T1000 (cell line): ENCODE measurements at places on chromosomes 1 and 21.

DNA sequence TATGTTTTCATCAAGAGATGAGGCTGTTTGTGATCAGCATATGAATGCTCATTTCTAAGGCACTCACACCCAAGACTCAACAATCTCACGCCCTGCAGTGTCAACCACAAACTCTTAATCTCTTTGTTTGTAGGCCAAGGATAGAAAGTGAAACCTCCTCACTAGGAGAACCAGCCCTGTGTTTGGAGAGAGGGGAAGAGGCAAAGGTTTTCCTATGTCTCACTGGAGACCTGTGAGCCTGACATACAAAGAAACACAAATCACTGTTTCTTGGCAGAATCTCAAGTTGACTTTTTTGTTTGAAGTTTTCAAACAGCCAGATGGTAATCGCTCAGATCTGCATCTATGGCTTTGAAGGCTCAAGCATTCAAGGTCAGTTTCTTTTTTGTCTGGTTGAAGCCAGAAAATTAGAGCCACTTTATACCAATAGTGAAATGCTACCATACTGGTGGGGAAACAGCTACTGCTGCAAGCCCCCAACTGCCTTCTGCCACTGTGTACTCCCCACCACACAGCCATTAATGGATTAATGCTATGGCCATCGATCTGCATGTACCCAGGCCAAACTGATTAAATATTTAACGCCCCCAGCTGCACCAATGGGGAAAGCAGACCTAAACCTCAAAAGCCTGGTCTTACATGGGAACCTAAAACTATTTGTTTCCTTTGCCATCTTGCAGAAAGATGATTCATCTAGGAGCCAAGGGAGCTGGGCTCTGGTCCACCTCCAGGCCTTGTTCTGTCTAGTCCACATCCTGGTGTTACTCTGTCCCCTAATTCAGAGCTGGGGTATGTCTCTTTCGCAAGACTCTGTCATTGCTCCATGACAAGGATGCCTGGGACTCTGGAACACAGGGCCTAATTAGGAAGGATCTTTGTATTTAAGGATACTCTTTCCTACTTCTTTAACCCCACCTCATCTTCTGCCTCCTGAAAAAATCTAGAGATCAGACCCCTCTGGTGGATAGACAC lies 16.3 kb downstream of the PDZK1 start:
- DNase-seq, result no peak

- no peak for DNase-seq
Measured at GRCh38 chr1:32341971-32342370, 5.9 kb upstream of the MARCKSL1 start.

DNA sequence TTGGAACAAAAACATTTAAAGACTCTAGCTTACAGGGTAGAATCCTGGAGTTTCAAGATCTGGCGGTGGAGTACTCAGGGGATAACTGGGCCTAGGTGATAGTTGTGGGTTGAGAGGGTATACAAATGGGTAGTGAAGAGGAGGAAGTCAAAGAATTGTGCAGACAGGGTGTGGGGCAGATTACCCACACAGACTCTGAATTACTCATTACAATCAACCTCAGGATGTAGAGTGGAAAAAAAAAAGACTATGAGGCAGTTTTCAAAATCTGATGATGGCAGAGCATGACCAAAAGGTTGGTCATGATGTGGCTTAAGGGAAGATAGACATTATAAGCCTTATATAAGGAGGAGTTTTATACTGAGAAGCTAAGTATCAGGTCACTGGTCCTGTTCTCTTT lies 44.1 kb upstream of the GLIS1 start:
- no peak for DNase-seq

GRCh38 chr1:61358770-61359455 lies 276.6 kb downstream of the NFIA start:
- no peak for DNase-seq

- no peak for DNase-seq
Measured at GRCh38 chr1:28282426-28283407, 23.4 kb downstream of the SESN2 start.

GRCh38 chr1:1268284-1268682 lies 5.4 kb downstream of the UBE2J2 start:
- no peak for DNase-seq

DNA sequence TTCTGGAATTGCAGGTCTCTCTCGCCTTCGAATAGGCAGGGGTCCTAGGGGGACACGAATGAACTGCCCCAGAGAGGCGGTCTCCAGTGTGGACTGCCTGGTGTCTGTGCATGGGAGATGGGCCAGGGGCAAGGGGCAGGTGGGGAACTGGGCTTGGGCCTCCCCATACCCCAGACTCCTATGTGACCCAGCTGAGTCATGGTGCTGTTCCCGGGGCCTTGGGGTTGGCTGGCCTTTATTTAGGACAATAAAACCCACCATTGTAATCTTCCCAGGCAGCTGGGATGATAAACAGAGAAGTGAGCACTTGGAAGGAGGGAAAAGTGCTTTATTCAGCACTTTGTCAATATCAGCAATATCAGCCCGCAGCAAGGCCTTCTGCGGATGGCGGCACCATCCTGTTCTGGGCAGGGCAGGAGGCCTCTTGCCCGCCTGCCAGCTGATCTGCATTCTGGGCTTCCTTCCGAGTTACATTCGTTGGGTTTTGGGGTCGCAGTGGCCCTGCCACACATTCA lies 209.0 kb upstream of the TMEM51 start:
- DNase-seq, result no peak

DNA sequence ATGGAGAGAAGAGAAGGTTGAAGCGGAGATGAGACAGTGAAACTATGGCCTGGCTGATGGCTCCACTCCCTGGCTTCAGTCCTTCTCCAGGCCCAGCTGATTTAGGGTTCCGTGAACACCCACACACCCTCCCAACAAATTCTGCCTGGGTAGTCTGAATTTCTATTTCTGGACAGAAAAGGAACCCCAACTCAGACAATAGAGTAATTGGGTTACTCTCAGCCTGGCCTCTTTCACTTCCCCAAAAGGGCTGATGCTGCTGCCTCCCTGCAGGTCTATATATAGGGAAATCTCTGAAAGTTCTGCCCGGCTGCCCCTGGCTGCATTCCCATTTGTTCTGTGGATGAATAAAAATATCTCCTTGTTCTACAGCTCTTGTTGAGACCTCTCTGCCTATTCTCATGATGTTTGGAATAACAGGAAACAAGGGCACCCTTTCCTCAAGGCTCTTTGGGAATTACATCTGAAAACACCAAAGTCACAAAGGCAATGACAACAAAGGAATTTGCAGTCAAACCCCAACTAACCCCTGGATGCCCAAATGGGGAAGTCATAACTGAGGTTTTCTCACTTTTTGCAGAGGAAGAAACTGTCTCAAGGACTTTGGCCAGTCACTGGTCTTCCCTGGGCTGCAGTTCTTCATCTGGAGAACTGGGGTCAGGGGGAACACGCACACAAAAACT lies 11.4 kb upstream of the ZSCAN20 start:
- DNase-seq, result no peak

- DNase-seq, result no peak
Measured at GRCh38 chr1:26330276-26330675, 12.5 kb downstream of the CD52 start.

DNA sequence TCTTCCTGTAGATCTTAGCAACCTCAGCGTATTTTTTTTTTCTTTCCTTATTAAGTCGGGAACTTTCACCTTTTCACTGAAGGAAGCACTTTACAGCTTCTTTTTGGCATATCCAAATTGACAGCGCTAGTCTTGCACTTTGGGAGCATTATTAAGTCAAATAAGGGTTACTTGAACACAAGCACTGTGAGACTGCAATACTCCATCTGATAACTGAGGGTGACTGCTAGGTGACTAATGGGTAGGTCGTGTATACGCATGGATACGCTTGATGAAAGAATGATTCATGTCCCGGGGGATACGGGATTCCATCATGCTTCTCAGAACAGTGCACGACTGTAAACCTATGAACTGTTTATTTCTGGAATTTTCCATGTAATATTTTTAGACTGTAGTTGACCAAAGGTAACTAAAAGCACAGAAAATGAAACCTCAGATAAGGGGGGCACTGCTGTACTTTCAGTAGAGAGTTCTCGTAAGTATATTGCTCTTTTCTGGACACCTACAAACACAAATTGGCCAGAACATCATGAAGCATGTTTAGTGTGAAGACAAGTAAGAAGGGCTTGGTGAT lies 364.7 kb downstream of the SMYD3 start:
- peak; percentile 61 for DNase-seq

GRCh38 chr1:224472806-224473205 lies 38.2 kb upstream of the WDR26 start:
- no peak for DNase-seq

DNA sequence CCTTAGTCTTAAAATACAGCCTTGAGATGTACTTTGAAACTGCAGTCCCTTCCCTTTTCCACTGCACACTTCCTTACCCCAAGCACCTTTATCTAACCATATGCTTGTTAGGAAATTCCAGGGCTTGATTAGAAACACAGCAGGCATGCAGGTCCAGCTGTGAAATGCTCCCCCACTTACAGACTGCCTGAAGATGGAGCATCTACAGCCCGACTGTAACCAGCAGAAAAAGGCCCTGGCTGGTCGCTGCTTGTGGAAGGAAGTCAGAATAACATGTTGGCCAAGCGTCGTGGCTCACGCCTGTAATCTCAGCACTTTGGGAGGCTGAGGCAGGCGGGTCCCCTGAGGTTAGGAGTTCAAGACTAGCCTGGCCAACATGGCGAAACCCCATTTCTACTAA lies 37.2 kb downstream of the VN1R5 start:
- DNase-seq, result no peak

DNA sequence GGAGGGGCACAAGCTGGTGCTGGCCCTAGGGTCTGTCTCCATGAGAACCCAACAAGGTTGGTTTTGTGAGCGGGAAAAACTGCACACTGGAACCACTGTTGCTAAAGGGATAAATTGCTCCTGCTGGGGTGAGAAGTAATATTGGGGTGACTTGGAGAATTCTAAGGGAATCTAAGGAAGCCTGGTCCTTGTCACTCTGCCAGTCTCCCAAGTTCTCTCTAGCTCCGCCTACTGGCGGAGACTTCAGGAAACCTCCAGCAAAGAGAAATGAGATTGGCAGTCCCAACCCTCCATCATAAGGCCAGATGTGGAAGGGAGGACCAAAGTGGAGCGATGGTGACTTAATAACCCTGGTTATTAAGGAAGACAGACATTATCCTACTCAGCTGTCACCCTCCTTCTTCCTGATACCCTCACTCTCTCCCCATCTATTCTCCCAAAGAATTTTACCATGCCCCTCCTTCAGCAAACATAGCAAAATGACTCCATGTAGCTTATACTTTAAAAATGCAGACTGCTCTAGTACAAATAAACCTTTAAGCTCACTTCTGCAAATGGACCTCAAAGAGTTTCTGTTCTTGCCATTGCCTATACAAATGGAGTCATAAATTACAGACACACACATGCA lies 2.7 kb downstream of the LCE1F start:
- no peak for DNase-seq

- no peak for DNase-seq
Measured at GRCh38 chr21:37207441-37208009, 59.6 kb downstream of the VPS26C start.

- DNase-seq, result no peak
Measured at GRCh38 chr1:12473596-12474362, 144.2 kb downstream of the DHRS3 start.

- no peak for DNase-seq
Measured at GRCh38 chr1:50611675-50612074, 188.4 kb upstream of the DMRTA2 start.

GRCh38 chr1:61925591-61926298 lies 183.5 kb downstream of the PATJ start:
- DNase-seq, result no peak

GRCh38 chr1:38152351-38153065 lies 105.9 kb upstream of the POU3F1 start:
- no peak for DNase-seq

DNA sequence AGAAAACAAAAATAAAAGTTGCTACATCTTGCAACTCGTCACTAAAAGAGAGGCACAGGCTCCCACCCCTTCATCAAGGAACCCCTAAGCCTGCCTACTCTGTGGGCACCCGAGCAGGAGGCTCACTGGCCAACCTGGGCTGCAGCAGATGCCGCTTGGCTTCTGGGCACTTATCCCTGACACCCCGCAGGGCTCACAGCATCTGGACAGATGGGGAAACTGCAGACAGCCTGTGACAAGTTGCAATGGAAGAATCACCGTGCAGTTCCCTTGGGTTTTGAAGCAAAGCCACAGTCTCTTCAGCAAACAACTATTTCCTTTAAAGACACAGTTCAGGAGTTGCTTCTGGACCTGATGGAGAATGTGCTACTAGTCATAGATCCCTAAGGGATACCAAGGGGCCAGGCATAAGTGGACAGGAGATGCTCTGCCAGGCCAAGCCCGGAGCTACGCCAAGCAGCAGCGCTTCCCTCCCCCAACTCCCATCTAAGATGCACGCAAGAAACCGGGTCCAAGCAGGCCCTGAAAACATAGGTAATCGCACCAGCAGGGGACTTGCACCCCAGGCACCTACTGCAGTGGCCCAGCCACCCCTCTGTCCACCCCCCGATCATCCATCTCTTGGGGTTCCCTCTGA lies 170.6 kb downstream of the NPHP4 start:
- no peak for DNase-seq

DNA sequence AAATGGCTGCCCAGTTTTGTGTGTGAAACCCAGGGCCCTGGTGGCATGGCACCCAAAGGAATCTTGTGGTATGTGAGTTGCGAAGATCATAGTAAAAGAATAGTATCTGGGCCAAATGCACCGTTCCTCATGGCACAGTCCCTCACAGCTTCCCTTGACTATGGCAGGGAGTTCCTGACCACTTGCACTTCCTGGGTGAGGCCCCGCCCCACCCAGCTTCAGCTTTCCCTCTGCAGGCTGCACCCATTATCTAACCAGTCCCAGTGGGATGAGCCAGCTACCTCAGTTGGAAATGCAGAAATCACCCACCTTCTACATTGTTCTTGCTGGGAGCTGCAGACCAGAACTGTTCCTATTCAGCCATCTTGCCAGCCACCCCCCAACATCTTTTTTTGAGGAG lies 63.0 kb downstream of the SLC5A9 start:
- no peak for DNase-seq

DNA sequence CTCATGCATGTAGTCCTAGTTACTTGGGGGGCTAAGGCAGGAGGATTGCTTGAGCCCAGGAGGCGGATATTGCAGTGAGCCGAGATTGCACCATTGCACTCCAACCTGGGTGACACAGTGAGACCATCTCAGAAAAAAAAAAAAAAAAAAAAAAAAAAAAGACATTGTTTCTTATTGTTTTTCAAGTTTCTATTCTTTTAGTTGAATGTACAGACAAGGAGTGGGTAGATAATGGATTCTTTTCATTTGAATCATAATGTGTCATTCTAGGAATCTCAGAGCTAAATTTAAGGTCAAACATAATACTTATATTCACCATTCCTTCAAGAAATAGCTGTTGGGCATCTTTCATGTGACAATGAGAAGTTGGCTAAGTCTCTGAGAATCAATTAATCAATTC lies 157.0 kb upstream of the C21orf91 start:
- no peak for DNase-seq

- DNase-seq, result no peak
Measured at GRCh38 chr1:100539836-100540536, 2.0 kb downstream of the GPR88 start.

GRCh38 chr1:71738256-71738655 lies 544.1 kb downstream of the NEGR1 start:
- DNase-seq, result no peak

- DNase-seq, result no peak
Measured at GRCh38 chr1:27473755-27474154, 16.2 kb downstream of the WASF2 start.

GRCh38 chr1:175901076-175901836 lies 157.9 kb upstream of the TNR start:
- DNase-seq, result no peak

- no peak for DNase-seq
Measured at GRCh38 chr1:7842517-7842916, 10.3 kb downstream of the UTS2 start.

- no peak for DNase-seq
Measured at GRCh38 chr1:182875889-182876288, 36.7 kb downstream of the DHX9 start.

- no peak for DNase-seq
Measured at GRCh38 chr1:116396769-116397168, 23.7 kb downstream of the ATP1A1 start.
